ENCODE measurements at places on chromosomes 12 and 14. TPM values are rescaled to one million over a fixed set of nuclear protein-coding genes. Genes with fewer than 3 reads are reported as not detected.

DNA sequence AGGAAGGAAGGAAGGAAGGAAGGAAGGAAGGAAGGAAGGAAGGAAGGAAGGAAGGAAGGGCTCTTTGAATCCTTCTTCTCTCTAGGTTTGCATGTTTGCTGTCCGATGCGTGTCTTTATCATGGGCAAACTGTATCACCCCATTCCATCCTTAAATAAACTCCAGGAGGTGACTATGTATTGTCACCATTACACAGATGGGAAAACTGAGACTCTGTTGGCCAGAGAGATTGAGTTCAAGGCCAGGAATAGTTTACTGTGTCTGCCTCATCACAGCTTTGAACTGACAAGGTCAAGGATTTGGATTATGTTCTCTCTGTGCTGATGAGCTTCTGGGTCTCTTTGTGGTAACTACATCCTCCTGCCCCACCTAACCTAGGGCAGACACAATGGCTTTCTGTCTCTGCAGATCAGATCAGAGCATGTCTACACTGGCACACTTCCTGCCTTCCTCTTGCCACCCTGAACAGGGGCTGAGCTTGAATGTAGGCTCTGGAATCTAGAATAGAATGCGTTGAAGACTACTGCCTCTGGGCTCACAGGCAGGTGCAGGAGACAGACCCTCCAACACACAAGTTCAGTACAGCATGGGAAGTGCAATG lies 78.9 kb upstream of the MAP1LC3B2 start:
- no peak for DNase-seq

DNA sequence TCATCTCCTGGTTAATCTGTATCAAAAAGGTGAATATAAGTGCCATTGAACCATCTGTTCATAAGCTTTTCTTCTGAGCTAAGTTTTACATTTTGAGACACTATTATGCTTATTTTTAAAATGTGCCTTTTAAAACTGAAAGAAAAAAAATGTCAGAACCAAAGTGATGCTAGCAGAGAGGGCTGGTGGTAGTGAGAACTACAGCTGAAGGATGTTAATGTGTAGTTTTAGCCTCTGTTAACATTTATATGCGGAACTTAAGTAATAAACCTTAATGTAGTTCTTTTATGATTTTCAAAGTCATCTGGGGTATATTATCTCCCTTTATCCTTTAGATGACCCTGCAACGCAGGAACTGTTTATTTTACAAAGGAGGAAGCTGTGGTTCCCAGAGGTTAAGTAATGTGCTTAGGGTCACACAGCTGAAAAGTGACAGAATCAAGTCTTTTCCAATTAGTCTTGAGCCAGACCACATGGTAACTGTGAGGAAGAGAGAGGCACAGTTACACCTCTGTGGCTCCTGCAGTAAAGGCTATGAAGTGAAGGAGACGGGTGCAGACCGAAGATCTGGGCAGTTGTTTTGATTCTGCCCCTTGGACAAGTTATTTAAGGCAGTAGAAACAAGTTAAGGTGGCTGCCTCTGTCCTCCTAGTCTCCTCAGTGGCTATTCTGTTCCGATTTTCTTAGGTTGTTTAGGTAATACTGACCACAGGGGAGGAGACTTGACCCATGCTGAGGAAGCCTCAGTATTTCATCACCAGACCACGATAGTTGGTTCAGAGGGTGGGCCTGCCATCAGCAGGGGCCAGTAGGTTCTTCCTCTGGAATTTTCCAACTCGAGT lies 23.9 kb downstream of the GNG2 start:
- DNase-seq: no peak

GRCh38 chr14:101600891-101601605 lies 39.8 kb downstream of the DIO3 start:
- DNase-seq: no peak

DNA sequence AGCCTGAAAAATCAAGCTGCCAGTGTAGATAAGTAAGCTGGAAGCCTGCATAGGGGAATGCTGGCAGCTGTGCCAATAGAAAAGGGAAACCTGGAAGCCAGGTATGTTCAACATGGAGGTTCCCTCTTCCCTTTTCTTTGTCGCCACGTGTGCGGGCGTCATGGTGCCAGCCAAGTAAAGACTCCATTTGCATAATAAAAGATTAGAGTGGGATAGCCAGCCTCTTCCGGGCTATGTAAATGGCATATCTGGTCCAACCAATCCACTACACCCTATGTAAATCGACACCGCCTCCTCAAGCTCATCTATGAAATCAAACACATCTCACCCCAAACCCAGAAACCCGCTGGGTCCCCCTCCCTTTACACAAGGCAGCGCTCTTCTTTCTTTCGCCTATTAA lies 5.6 kb upstream of the ADGRD1 start:
- no peak for DNase-seq

VSX2 gene
- not detected for total RNA-seq
